ENCODE measurements at places on chromosomes 11 and 22. TPM values are rescaled to one million over a fixed set of nuclear protein-coding genes. Genes with fewer than 3 reads are reported as not detected.

Gene APOBEC3G
- 6.3 TPM for polyA plus RNA-seq

Gene LIN7C
- polyA plus RNA-seq = 2.5 TPM

Gene XKR3
- polyA plus RNA-seq = not detected

Gene XPNPEP3
- polyA plus RNA-seq = 4.1 TPM

Gene FERMT3
- 5.6 TPM for polyA plus RNA-seq

Gene ALDH3B2
- polyA plus RNA-seq = not detected

Gene WNT11
- polyA plus RNA-seq = 1.0 TPM

Gene SNRPD3
- 130 TPM for polyA plus RNA-seq

Gene RNF215
- polyA plus RNA-seq = 8.0 TPM

Gene IL18
- 1.8 TPM for polyA plus RNA-seq

Gene OR52I2
- not detected for polyA plus RNA-seq

Gene YPEL4
- polyA plus RNA-seq = 25.0 TPM

Gene OSBP2
- polyA plus RNA-seq = 11.2 TPM

Gene BTG4
- polyA plus RNA-seq = not detected

Gene RFPL2
- 5.3 TPM for polyA plus RNA-seq

Gene SCN4B
- 9.7 TPM for polyA plus RNA-seq

Gene TSPAN18
- polyA plus RNA-seq = 3.3 TPM

All from brain (organoid and tissue), 16 donors.